ENCODE measurements at places on chromosomes 7 and 10.

DNA sequence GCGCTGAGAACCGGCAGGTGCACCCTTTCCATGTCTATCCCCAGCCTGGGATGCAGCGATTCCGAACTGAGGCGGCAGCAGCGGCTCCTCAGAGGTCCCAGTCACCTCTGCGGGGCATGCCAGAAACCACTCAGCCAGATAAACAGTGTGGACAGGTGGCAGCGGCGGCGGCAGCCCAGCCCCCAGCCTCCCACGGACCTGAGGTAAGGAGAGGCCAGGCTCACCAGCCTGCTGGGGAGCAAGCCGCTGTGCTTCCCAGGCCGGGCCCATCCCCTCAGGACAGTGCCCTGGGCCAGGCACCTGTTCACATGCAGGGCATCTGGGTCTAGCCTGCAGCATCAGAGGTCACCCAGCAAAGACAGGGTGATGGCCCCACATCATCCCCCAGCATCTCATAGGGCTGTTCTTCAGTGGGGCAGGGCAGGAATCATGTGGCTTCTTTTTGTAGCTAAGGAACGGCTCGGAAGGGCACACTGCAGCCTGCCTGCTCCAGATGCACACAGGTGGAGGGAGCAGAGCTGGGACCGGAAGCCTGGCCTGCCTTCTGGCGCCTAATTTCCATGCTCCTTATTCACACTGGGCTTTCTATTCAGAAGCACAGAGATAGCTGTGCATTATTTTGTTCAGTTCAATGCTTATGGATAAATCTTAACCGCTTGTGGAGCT lies 18.9 kb downstream of the BAG3 start:
- no peak for DNase-seq

- DNase-seq, result no peak
Observed at GRCh38 chr10:72932259-72933015, 22.2 kb downstream of the PLA2G12B start.

- DNase-seq, result no peak
Observed at GRCh38 chr7:113087071-113087998, 708 bp upstream of the GPR85 start.

DNA sequence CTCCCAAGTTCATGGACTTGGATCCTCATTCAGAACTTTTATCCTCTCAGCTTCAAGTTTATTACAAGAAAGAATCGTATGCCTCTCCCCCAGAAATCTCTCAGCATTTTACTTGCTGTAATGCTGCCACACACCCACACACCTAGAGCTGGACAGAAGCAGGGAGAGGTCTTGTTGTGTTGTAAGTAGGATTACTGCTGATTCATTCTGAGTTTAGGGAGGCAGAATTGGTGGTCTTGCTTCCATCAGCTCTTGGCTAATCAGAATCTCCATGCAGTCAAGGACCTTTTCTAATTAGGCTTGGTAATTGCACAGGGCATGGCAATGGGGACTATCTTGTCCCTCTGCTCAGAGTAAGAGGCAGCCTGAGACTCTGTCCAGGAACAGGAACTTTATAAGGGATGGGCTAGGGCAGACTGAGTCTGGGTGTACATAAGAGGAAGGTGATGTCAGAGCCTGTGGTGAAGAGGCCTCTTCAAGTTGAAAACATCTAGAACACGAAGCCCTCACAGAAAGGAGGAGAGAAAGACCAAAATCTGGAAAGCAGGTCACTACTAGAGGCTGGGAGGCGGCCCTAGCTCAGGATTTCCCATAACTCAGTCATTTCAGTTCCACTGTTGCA lies 7.0 kb upstream of the PTPRE start:
- no peak for DNase-seq

DNA sequence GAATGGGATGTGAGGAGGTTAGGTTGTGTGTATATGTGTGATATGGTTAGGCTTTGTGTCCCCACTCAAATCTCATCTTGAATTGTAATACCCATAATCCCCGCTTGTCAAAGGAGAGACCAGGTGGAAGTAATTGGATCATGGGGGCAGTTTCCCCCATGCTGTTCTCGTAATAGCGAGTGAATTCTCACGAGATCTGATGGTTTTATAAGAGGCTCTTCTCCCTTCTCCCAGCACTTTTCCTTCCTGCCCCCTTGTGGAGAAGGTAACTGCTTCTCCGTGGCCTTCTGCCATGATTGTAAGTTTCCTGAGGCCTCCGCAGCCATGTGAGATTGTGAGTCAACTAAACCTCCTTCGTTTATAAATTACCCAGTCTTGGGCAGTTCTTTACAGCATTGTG lies 47.3 kb downstream of the NPVF start:
- no peak for DNase-seq

- no peak for DNase-seq
Observed at GRCh38 chr7:220151-220841, 27.9 kb downstream of the FAM20C start.

- DNase-seq, result no peak
Observed at GRCh38 chr10:101287997-101288635, 58.9 kb upstream of the LBX1 start.

DNA sequence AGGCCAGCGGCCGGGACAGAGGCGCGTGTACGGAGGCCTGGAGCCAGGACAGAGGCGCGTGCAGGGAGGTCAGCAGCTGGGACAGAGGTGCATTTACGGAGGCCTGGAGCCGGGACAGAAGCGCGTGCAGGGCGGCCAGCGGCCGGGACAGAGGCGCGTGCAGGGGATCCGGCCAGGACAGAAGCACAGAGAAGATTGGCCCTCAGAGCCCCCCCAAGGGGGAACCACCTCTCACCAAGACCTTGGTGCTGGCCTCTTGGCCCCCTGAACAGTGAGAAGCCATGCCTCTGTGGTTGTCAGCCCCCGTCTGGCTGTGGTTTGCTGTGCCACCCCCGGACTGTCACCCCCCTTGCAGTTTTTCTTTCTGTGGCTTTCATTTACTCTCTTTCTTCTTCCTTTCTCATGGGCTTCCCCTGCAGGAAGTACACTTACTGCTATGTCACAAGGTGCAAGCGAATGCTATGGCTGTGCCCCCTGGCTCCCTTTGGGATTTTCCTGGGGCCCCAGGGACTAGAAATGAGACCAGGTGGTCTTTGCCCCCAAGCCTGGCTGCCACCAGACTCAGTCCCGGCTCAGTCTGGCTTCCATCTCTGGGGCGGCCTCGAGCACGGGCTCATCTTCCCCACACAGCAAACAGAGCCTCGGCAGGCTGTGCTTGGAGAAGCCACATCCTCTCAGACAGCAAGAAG lies 41.1 kb downstream of the INSIG1 start:
- no peak for DNase-seq

GRCh38 chr10:121337427-121337826 lies 260.8 kb downstream of the FGFR2 start:
- DNase-seq, result no peak

- no peak for DNase-seq
Observed at GRCh38 chr10:111128331-111129180, 51.7 kb downstream of the ADRA2A start.

GRCh38 chr7:98360221-98361130 lies 40.4 kb downstream of the BAIAP2L1 start:
- no peak for DNase-seq

DNA sequence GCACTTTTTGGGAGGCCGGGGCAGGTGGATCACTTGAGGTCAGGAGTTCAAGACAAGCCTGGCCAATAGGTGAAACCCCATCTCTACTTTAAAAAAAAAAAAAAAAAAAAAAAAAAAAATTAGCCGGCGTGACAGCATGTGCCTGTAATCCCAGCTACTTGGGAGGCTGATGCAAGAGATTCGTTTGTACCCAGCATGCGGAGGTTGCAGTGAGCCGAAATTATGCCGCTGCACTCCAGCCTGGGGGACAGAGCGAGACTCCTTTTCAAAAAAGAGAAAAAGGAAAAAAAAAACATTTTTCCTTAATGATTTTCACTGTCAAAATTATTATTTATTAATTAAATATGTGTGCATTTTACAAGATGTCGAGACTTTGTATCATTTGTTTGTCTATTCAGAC lies 253.6 kb downstream of the CNTNAP2 start:
- DNase-seq, result no peak

GRCh38 chr7:155430606-155431005 lies 27.3 kb upstream of the EN2 start:
- no peak for DNase-seq

DNA sequence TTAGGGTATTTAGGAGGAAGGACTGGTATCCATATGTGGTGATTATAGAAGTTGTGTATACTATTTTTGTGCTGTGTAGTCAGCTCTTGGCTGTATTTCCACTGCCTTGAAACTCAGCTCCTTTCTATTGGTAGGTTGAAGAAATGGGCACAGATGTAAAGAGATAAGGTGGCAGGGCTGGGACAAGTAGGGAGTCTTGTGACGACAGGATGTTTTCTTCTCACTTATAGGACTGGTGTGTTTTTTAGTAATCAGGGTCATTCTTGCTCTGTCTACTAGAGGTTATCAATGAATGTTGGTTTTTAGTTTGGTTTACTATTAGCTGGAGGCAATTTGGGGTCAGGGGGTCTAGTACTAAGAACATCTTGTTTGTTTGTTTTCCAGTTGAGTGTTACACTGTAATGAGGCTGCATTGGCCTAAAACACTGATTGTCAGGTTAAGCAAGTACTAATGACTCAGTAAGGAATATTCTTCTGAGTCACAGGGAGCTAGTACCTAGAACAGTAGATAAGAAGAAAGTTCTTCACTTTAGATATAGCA lies 11.8 kb downstream of the UBN2 start:
- no peak for DNase-seq

DNA sequence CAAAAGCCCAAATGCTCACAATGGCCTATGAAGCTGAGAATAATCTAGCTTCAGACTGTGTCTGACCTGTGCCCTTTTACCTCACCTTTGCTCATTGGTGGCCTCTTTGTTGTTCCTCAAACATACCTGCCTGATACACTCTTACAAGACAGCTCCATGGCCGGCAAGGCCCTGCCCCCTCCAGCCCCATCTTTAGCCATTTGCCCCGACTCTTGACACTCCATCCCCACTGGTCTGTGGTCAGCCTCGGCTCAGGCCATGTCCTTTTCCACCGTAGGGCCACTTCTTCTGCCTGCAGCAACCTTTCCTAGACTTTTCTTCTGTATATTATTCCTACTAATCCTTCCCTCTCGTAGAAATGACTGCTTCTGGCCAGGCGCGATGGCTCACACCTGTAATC lies 265.2 kb downstream of the RPS24 start:
- DNase-seq, result no peak

DNA sequence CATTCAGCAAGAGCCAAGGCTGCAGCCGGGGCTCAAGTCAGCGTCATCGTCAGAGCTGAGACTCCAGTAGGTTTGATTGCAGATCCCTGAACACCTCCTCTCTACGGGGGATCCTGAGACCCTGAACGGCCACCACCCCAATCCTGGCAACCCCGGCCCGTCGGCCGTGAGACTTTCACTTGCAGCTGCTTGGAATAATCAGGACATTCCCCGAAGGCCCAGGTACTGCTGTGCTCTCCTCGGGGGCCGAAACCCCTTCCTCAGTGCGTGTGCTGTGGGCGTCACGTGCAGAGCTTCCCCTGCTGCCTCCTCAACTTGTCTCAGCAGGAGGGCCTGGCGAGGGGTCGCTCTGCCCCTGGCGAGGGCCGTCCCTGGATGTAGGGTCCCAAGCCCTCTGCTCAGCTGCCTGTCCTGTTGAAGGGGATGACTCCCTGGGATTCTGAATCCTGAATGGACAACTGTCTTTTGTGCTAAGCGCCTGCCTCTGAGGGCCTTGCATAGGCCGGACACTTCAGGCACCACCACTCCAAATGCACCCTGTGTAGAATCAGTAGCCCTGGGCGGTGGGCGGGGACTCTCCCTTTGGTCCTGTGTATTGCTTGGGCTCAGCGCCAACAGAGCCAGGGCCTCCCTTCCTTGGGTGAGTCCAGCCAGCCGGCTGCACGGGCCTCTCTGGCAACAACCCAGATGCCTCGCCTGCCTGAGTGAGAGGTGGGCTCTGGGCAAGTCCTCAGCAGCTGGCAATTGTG lies 63.8 kb upstream of the EBF3 start:
- no peak for DNase-seq

- no peak for DNase-seq
Observed at GRCh38 chr10:80614576-80615416, 77.1 kb downstream of the SH2D4B start.

- no peak for DNase-seq
Observed at GRCh38 chr7:142806022-142806356, 35.2 kb downstream of the PRSS2 start.

DNA sequence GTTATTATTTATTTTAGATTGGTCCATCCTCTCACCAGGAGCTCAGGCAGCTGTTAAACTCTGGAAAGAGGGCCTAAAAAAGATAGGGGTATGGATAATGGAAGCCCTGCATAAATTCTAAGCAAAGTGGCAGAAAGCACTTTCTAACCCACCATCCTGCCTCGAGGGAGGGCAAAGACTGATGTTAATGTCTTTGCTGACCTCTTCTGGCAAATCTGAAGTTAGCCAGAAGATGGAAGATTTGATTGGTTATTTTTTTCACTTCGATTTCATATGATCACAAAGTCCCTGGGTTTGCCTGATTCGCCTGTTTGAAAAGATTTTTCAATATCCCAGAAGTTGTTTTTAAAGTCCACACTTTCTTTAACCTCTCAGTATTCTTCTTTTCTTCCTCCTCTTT lies 24.8 kb downstream of the OR9A2 start:
- DNase-seq, result no peak

GRCh38 chr10:84158061-84158460 lies 15.5 kb upstream of the GPR15LG start:
- no peak for DNase-seq

GRCh38 chr7:133650487-133651300 lies 397.8 kb downstream of the EXOC4 start:
- no peak for DNase-seq

DNA sequence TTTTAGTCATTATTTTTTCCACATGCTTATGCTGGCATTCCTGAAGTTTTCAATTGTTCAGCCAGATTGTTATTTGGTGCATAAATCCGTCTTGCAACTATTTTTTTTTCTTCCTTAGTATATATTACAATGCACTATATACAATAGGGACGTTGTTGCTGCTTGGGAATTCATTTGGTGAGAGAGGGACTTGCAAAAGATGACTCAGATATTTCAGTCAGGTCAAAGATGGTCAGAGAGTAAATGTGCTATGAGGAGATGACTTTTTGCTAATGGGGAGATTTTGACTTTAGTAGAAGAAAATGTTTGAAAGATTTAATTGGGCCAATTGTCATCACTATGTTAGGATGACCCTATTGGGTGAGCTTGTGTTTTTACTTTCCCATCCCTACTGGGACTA lies 348.4 kb upstream of the MTPN start:
- DNase-seq, result no peak

- no peak for DNase-seq
Observed at GRCh38 chr7:7567898-7568531, 1.3 kb downstream of the MIOS start.
